ENCODE measurements at places on chromosomes 3 and 15.

DNA sequence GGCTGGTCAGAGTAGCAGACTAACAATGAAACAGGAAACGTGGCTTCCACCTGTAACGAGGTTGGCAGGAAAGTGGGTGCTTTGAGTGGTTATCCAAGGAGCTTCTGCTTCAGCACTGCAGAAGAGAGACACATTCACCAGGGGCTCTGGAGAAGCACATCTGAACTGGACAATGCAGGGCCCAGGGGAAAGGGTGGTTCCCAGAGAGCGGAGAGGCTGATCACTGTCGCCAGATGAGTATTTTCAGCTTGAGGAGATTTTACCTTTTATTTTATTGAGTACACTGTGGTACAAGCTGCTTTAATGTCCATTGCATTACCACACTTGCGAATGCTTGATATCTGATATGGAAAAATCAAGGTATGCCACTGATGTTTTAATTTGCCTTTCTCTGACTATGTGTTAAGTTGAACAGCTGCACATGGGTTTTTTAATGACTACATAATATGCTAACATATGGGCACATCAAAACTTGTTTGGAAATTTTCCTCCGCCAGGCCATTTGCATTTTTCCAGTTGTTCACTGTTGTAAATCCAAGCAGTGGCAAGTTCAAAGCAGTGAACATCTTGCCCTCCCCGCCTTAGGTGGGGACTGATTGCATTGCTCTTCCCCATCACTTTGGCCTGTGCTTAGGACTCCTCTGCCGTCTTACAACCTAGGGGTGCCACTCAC is 52.1 kb downstream of the LRTM1 start:
- DNase-seq, result no peak

- no peak for DNase-seq
These were observed 81.3 kb downstream of the MINAR1 start for GRCh38 chr15:79513417-79513816.

- no peak for DNase-seq
These were observed 24.1 kb downstream of the SLC28A1 start for GRCh38 chr15:84908564-84908963.

DNA sequence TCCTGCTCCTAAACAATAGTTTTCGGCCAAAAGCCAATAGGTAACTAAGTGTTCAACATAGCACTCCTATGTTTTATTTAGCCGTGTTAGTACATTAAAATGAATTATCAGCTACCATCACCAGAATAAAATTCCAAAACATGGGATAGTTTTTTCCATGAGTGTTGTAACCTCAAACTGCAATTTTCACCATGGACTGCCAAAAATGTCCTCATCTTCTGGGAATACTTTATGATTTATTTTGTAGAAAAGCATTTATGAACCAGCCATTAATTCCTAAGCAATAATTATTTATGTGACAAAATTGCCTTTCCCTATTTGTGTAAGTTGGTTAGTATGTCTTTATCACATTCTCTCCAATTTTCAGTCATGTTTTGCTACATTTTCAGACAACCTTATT is 438.1 kb downstream of the NAALADL2 start:
- no peak for DNase-seq

DNA sequence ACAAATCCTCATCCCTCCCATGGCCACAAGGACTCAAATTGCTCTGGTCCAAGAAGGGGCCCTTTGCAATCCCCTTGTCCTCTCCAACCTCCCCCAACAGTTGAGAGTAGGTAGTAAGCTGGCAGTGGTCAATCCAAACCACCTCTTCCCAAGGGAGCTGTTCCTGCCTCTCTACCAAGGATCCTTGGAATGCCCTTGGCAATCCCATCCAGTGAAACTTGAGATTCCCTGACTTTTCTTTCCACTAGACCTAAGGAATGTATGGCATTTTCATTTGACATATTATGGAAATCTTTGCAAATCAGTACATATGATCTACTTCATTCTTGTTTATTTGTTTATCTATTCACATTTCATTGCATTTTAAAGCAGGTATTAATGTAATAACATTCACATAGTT is 4.8 kb upstream of the RBP2 start:
- no peak for DNase-seq

DNA sequence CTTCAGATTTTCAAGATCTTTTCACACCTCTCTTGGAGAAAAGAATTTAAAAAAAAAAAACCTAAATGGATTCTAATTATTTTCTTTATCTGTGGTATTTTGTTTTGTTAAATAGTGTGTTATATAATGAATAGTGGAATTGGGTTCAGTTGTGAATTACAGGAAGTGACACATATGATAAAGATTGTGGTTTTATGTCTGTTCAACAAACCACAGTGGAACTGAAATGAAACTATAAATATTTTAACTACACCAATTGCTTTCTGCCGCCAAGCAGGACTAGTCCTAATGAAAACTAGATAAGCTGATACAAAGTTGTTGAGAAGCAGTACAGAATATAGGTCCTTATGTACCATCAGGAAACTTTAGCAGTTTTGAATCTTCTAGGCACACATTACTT is 121.6 kb downstream of the UBE2E2 start:
- DNase-seq, result no peak

DNA sequence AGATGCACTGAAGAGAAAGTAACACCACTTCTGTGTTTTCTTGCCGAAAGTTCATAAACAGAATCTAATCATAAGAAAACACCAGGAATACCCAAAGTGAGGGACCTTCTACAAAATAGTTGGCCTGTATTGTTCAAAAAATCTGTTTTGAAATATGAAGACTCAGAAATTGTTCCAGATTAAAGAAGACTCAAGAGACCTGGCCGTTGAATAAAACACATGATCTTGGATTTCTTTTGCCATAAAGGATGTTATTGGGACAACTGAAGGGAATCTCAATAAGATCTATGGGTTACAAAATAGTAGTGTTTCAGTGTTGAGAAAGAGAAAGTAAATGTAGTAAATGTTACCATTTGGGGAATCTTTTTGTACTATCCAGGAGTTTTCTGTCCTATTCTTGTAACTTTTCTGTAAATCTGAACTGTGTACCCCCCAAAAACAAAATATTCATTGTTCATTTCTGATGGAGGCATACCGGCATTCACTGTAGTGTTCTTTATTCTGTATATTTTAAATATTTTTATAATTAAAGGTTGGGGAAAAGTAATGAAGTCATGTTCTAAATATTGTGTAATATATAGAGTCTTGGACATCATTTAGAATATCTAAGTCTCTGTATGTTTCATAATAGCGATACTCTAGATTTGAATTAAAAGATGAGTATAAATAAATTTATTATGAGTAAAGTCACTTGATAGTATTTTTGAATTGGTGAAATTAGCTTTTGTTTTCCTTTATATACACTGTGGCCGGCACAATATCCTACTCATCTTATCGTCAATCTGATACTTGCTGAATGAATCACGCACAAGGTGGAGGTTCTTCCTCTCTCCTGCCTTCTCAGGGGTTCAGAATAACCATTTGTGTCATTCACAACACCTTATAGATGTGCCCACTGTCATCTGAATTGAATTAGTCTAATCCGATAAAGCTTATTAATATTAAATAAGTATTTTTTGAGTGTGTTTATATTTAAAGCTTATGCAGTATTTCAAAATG is 66.7 kb downstream of the TRAK1 start:
- no peak for DNase-seq

DNA sequence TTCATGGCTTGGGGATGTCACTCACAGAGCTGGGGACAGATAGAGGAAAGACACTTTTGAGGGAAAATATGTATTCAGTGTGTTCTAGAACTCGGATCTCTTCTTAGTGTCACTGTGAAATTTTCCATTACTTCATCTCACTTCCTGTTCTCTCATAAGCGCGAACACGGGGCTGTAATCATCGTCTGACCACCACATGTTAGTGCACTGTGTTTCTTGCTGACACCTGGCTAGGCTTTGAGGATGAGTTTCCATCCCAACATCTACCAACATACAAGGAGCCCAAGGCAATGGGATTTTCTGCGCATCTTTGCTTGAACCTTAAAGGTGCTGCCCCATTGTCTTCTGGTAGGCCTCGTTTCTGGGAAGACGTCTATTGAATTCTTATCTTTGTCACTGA is 84.0 kb downstream of the LIPC start:
- DNase-seq, result no peak

GRCh38 chr3:38029400-38030125 is at the start of gene PLCD1:
TSS of gene PLCD1 (minus strand) at chr3:38029642. CDS start at chr3:38029539, 103 bp downstream.
- DNase-seq, result no peak

All from stimulated activated CD8-positive, alpha-beta memory T cell treated with anti-CD3 and anti-CD28 coated beads, Interleukin-7, amount 100 ng/mL, for 1 hour (primary cell).